Activated effector memory CD4-positive, alpha-beta T cell treated with anti-CD3 and anti-CD28 coated beads, Interleukin-2, amount 50 U/mL, for 16 hours (primary cell): ENCODE measurements at places on chromosomes 16 and 17.

DNA sequence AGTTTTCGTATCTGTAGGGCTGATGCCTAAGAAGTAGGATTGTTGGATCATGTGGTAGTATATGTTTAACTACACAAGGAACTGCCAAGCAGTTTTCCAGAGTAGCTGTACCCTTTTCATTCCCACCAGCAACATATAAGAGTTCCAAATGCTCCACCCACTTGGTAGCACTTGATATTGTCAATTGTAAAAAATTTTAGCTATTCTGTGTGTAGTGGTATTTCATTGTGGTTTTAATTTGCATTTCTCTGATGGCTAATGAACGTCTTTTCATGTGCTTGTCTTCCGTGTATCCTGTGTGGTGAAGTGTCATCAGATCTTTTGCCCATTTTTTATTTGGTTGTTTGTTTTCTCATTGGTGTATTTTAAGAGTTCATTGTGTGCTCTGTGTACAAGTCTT, 69.7 kb downstream of the TANC2 start:
- DNase-seq: no peak

GRCh38 chr17:55356434-55357328, 65.0 kb downstream of the MMD start:
- DNase-seq: peak; percentile 86

DNA sequence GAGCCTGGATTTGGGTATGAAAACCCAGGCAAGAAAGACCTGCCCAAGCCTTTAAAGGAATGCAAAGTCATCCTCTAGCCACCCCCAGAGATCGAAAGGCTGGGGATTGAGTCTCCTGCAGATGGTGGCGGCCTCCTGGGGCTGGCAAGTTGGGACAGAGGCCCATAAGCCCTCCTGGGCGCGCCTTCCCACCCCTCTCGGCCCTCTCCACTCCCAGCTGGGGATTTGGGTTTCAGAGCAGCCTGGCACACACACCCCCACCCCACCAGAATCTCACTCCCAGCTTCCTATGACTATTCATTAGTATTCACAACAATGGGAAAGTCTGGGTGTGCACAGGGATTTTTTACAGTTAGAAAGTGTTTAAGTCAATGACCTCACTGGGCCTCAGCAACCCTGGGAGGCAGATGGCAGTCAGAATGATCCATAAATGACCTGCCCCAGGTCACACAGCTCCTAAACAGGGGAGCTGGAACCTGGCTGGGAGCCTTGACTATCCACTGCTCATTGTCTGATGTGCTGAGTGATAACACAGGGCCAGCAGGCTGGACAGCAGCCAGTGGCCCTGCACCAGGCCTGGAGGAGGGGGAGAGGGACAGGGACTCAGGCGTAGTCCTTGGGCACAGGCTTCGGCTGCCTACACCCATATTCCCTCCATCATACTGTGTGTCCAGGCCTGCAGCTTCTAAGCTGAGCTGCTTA, 12.1 kb downstream of the NHERF1 start:
- DNase-seq: no peak

DNA sequence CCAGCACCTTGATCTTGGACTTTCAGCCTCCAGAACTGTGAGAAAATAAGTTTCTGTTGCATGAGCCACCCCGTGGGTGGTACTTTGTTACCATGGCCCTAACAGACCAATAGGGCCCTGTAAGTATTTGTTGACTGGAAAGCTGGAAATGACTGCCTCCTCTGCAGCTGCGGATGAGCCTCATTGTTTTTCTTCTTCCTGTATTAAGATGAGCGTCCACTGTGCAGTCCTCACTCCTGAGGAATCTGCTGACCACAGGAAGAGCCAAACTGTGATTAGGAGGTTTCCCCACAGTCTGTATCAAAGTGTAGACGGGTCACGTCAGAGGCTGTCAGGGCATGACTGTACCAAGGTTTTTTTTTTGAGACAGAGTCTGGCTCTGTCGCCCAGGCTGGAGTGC, 12.2 kb upstream of the AKTIP start:
- no peak for DNase-seq

- no peak for DNase-seq
Measured at GRCh38 chr17:57739402-57740234, 5.5 kb downstream of the CCDC182 start.

GRCh38 chr16:27890006-27890405, 173.5 kb downstream of the GSG1L start:
- no peak for DNase-seq

- DNase-seq: no peak
Measured at GRCh38 chr16:21984062-21984461, 16.9 kb downstream of the PDZD9 start.

GRCh38 chr17:74623693-74624093, at the start of gene CD300E:
Gene CD300E, minus strand, starts transcription at chr17:74623738. Its CDS starts 117 bp downstream, at chr17:74623621.
- no peak for DNase-seq

- DNase-seq: no peak
Measured at GRCh38 chr17:37392024-37392590, 14.5 kb downstream of the ACACA start.

DNA sequence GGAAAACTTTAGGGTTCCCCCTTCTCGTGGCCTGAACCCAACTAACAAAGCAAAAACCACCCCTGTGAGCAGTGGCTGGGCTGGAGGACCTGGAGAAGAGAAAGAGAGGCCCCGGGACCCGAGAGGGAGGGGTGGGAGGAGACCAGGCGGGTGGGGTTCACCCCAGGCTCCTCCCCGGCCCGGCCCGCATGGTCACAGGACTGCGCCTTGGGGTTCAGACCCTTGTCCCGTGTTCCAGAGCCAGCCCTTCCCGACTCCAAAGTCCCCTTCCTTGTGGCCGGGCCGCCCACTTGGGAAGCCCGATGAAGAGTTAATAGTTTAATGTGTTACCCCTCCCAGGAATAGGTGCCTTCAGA, 852 bp downstream of the MARVELD3 start:
- no peak for DNase-seq

- DNase-seq: no peak
Measured at GRCh38 chr17:3846437-3847164, 555 bp upstream of the NCBP3 start.

- DNase-seq: no peak
Measured at GRCh38 chr17:37299257-37299980, 76.4 kb upstream of the C17orf78 start.

- DNase-seq: peak; percentile 80
Measured at GRCh38 chr16:53549970-53550690, 47.1 kb upstream of the AKTIP start.

GRCh38 chr16:1543085-1543896, 9.8 kb downstream of the TMEM204 start:
- peak; percentile 85 for DNase-seq

GRCh38 chr17:65092262-65092661, 35.7 kb upstream of the GNA13 start:
- DNase-seq: no peak

DNA sequence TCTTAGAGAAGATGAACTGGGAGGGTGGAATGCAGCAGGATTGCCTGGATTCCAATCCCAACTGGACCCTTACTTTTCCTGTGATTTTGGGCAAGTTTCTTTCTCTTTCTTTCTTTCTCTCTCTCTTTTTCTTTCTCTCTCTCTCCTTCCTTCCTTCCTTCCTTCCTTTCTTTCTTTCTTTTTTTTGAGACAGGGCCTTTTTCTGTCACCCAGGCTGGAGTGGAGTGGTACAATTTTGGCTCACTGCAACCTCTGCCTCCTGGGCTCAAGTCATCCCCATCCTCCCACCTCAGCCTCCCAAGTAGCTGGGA, 20.5 kb downstream of the CDH1 start:
- DNase-seq: no peak

- DNase-seq: no peak
Measured at GRCh38 chr16:89693289-89693731, 6.8 kb downstream of the CDK10 start.

- DNase-seq: peak; percentile 79
Measured at GRCh38 chr16:80583466-80583865, 42.7 kb downstream of the DYNLRB2 start.

DNA sequence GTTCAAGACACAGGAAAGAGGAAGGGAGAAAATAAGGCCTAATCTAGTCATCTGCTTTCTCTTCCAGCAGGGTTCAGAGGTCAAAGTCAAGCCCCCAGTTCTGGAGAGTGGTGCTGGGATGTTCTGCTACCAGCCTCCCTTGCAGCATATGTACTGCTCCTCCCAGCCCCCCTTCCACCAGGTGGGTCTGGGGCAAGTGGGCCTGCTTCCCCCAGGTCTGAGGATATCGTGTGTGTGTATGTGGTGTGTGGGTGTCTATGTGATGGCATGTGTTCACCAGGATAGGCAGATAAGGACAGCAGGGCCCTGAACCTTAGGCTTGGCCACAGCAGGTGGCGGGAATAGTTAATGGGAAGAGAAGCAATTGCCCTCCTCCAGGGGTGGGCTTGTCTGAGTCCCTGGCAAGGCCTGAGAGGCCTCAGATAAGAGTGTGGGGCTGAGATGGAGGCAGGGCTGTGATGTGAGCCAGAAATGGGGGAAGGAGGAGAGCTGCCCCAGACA, 21.1 kb downstream of the FOXN1 start:
- DNase-seq: no peak

- no peak for DNase-seq
Measured at GRCh38 chr16:25177831-25178688, 38.7 kb upstream of the AQP8 start.

DNA sequence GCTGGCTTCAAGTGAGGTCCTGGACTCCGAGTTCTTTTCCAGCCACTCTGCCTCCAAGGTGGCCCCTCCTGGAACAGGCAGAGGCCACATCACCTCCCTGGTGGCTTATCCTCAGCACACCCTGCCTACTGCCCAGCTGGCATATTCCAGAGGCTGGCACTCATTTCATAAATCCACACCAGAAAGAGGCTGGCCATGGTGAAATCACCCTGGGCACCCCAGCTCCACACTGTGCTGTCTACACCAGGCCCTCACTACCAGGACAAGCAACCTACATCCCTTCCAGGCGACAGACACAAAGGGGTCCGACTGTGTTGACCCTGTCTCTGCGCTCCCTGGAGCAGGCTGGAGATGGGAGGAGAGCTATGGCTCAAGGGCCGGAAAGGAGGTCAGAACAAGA, 100.2 kb downstream of the C16orf78 start:
- peak; percentile 25 for DNase-seq

DNA sequence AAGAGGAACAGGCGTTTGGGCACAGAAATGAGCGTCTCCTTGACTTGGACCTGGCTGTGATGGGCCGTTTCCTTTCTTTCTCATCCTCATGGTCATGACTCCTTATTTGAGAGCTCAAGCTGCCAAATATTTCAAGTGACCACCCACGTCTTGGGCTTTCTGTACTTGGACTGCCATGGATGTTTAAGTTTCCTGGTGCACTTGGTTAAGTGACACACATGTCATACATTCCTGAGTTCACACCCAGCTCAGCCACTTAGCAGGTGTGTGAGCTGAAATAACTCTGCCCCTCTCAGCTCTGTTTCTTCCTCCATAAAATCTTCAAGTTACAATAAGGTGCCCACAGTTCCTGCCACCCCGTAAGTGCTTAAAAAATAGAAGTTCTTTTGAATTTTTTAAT, 114.5 kb downstream of the CLEC16A start:
- DNase-seq: peak; percentile 10

DNA sequence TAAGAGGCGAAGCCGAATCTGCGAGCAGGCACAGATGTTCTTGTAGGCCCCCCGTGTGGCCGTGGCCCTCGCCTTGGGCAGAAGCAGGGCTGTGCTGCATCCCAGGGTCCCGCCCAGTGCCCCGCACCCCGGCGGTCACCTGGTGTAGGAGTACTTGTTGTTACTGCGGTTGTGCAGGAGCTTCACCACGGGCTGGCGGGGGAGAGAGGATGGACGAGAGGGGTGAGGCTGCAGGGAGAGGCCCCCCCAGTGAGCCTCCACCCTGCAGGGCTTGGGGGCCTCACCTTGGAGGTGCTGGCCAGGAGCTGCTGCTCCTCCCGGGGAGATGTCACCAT, 11.4 kb downstream of the ASPHD1 start:
- DNase-seq: no peak

DNA sequence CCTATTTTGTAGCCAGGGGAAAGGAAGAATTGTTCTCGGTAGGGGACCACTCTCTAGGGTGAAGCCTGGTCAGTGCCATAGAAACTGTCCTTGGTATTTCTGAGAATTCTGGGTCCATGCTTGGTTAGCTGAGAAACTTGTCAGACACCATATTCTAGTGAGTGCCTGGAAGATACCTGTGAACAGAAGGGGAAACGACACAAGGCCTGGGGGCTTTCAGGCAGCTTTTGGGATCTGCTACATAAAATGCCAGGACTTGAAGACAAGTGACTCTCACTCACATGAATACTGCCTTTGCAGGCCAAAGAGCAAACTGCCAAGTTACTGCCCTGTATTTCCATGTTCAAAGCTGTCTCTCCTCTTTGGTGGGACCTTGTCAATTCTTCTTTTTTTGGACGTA, 18.3 kb downstream of the ODF4 start:
- no peak for DNase-seq

DNA sequence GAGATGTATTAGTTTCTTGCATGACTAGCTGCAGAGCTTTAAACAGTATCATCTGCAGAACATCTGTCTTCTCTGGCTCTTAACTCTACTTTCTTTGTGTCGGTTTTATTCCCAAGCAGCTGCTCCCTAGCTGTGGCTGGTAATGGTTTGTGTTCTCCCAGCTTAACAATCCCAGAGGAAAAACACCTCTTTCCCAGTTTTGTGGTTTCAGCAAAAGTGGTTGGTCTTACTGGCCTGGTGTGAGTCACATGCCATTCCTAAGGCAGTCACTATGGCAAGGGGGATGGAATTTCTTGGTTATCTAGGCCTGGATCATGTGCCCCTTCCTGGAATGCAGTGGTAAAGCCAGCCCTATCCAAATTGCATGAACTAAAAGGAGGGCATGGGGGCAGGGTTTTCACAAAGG, 27.5 kb downstream of the OMG start:
- DNase-seq: no peak

GRCh38 chr17:72952220-72952619, 140.3 kb downstream of the SLC39A11 start:
- DNase-seq: no peak

GRCh38 chr16:63925221-63925620, 1196.6 kb downstream of the CDH11 start:
- DNase-seq: no peak

- DNase-seq: no peak
Measured at GRCh38 chr16:87661561-87661960, 59.3 kb downstream of the JPH3 start.

- no peak for DNase-seq
Measured at GRCh38 chr17:40604327-40605080, 39.2 kb upstream of the CCR7 start.

GRCh38 chr16:79472426-79472825, 128.1 kb downstream of the MAF start:
- DNase-seq: no peak

DNA sequence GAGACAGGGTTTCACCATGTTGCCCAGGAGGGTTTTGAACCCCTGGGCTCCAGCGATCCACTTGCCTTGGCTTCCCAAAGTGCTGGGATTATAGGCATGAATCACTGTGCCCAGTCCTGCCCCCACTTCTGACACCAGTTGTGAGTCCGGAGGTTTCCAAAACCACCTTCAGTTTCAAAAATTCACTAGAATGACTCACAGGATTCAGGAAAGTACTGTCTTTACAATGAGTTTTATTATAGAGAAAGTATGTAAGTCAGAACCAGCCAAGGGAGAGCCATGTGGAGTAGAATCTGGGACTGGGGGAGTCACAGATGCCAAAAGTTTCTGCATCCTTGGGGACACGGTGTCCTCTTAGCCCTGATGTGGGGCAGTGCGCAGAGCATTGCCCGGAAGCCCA, 55.1 kb downstream of the PLD6 start:
- DNase-seq: no peak

GRCh38 chr17:6927290-6928126, 68.3 kb upstream of the ALOX12 start:
- no peak for DNase-seq

- DNase-seq: no peak
Measured at GRCh38 chr17:13601776-13602551, at the start of gene HS3ST3A1. Gene HS3ST3A1, minus strand, starts transcription at chr17:13601929. Its CDS starts 800 bp downstream, at chr17:13601129.

GRCh38 chr16:4626396-4626795, 1.8 kb downstream of the MGRN1 start:
- no peak for DNase-seq
